ENCODE measurements at places on chromosomes 1 and 21.

DNA sequence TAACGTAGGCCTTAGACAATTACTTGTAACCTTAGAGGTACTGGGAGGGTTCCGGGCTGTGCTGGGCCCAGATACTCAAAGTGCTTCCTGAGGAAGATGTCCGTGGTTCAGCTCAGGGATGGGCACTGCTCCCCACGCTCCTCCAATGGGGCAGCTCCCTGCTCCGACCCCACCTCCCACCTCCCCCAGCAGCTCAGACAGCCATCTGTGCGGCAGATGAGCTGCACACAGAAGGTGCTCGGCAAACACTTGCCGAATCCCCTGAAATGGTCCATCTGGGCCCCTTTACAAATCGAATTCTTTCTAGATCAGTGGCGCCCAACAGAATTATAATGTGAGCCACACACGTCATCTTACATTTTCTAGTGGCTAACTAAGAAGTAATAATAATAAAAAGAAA, 242.4 kb upstream of the RAB4A start:
- DNase-seq = no peak

DNA sequence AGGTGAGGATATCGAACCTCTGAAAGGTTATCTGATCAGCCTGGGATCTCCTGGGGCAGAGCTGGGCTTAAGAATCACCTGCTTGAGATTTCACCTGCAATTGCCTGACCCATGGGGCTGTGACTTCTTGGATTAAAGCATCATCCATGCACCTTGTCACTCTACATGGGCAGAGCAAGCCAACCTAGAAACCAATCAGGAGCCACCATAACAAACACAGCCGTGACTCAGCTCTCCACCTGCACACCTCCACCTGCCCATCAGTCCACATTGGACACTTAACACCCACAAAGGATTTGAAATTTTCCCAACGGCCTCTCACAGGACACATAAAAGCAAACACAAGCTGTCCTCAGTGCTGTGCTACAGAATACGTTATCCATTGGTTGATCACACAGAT, 35.1 kb upstream of the ETS2 start:
- DNase-seq = no peak

DNA sequence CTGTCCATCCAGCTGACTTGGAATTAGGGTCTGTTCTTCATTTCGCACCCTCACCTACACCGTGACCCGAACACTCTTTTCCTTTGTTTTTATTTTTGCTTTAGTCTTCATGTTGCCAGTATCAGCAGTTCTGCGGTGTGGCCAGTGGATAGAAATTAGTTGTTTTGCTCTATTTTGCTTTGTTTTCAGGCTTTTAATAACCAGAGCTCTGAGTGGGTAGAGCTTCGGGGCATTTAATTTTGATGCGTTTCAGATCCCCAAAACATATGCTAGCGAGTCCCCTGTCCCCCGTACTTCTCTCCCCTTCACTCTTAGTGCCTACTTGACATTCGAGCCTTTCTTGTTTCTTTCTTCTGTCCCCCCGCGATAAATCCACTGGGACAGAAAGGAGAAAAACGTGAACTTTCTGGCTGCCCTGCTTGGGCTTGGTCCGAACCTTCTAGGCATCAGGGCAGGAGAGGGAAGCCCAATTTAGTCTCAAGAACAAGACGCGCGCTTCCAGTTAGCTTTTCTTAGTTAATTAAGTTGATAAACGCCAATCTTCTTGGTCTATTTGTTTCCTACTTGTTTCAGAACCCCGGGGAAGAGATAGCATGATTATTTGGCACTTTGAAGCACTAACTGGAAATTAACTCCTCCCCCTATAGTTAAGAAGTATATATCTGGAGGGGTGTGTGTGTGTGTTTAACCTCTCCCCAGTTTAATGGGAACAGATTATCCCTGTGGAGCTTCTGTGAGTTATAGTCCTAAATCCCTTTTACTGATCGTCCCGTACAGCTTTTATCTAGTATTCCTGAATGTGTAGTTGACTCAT, 839 bp downstream of the SWT1 start:
- no peak for DNase-seq

DNA sequence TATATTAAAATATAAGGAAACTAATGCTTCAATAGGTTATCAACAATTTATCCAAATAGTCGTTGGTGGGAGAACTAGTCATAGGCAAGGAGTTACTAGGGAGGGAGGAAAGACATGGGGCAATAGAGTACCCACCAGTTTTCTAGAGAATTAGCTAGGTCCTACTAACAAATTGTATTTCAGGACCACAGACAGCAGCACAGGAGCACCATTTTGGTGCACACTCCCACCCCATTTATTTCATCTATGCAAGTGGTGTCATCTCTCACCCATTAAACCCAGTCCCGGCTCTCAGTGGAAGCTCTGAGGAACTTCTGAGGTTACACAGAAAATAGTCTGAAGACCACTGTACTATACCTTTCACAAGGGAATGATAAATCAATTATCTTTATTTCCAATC, 89.0 kb upstream of the BCAR3 start:
- DNase-seq = no peak

- DNase-seq = no peak
Measured at GRCh38 chr1:164670786-164671185, 111.8 kb downstream of the PBX1 start.

GRCh38 chr21:45516071-45516670, 26.1 kb downstream of the SLC19A1 start:
- no peak for DNase-seq
